Hair follicle dermal papilla cell (primary cell): ENCODE measurements at places on chromosomes 3 and 15. TPM values are rescaled to one million over a fixed set of nuclear protein-coding genes. Genes with fewer than 3 reads are reported as not detected.

The ADAMTS9 gene
- 5.8 and 10.2 TPM in 2 replicates for total RNA-seq

The NGLY1 gene
- total RNA-seq: 23.3 and 25.6 TPM in 2 replicates

The FANCD2OS gene
- not detected in 2 replicates for total RNA-seq

The GP5 gene
- not detected in 2 replicates for total RNA-seq

The ZNF80 gene
- total RNA-seq: not detected in 2 replicates

The MEIS2 gene
- 52.3 and 80.2 TPM in 2 replicates for total RNA-seq

The SENP8 gene
- 2.3 and 2.4 TPM in 2 replicates for total RNA-seq

The CISH gene
- total RNA-seq: 1.3 and 2.3 TPM in 2 replicates

The PLD1 gene
- 32.8 and 40.7 TPM in 2 replicates for total RNA-seq

The CLDN11 gene
- total RNA-seq: 290 and 368 TPM in 2 replicates

The ADAMTSL3 gene
- total RNA-seq: not detected in 2 replicates

The ABHD17C gene
- 8.9 and 14.5 TPM in 2 replicates for total RNA-seq

The CHRNA5 gene
- total RNA-seq: 0.36 and 1.3 TPM in 2 replicates

The HCLS1 gene
- 1.3 and 2.6 TPM in 2 replicates for total RNA-seq

The ADPGK gene
- total RNA-seq: 56.5 and 71.9 TPM in 2 replicates

The TLR9 gene
- total RNA-seq: under 0.01 TPM in 1 of 2 replicates, not detected in the other

The CLRN1 gene
- total RNA-seq: 0.32 TPM in 1 of 2 replicates, not detected in the other

The TGM5 gene
- total RNA-seq: not detected in 2 replicates

The MAN2A2 gene
- 12.5 and 23.0 TPM in 2 replicates for total RNA-seq

The SNAPC5 gene
- total RNA-seq: 8.4 and 16.2 TPM in 2 replicates

The LDHAL6B gene
- not detected in 2 replicates for total RNA-seq

The ACAA1 gene
- total RNA-seq: 19.4 and 22.9 TPM in 2 replicates

The C3orf85 gene
- not detected in 2 replicates for total RNA-seq

The TIGIT gene
- not detected in 2 replicates for total RNA-seq

The SPINT1 gene
- total RNA-seq: 0.12 and 0.49 TPM in 2 replicates

The HYKK gene
- total RNA-seq: 1.9 and 3.1 TPM in 2 replicates

The HCN4 gene
- not detected in 2 replicates for total RNA-seq

The GOLGA8S gene
- total RNA-seq: not detected in 2 replicates

The TM4SF4 gene
- total RNA-seq: 0.36 and 0.65 TPM in 2 replicates

The ISL2 gene
- total RNA-seq: 0.12 TPM in 1 of 2 replicates, not detected in the other

The ARID3B gene
- 2.3 and 3.6 TPM in 2 replicates for total RNA-seq

The MSL2 gene
- total RNA-seq: 20.4 and 21.7 TPM in 2 replicates

The CPLX3 gene
- total RNA-seq: not detected in 2 replicates

The OR5H15 gene
- not detected in 2 replicates for total RNA-seq

The DAZL gene
- under 0.01 and 0.16 TPM in 2 replicates for total RNA-seq

The GOLGA6L10 gene
- 0.36 and 0.65 TPM in 2 replicates for total RNA-seq

The RAD51 gene
- 1.1 and 1.8 TPM in 2 replicates for total RNA-seq

The ACKR4 gene
- total RNA-seq: 86.3 and 170 TPM in 2 replicates

The CACNA2D3 gene
- total RNA-seq: 2.4 and 4.2 TPM in 2 replicates

The LRRC2 gene
- 6.0 and 6.9 TPM in 2 replicates for total RNA-seq

The CHAC1 gene
- 12.0 and 12.3 TPM in 2 replicates for total RNA-seq

The TRANK1 gene
- 33.8 and 47.5 TPM in 2 replicates for total RNA-seq

The CHRD gene
- 0.36 and 0.65 TPM in 2 replicates for total RNA-seq

The IL5RA gene
- not detected in 2 replicates for total RNA-seq

The SLCO2A1 gene
- total RNA-seq: 0.73 and 2.4 TPM in 2 replicates

The BCL2A1 gene
- not detected in 2 replicates for total RNA-seq

The CDHR4 gene
- total RNA-seq: not detected in 2 replicates

The GPR62 gene
- total RNA-seq: not detected in 2 replicates

The INKA1 gene
- 11.7 and 14.1 TPM in 2 replicates for total RNA-seq

The KLHL40 gene
- total RNA-seq: not detected in 2 replicates

The RLBP1 gene
- total RNA-seq: not detected in 2 replicates

The ATP8B4 gene
- total RNA-seq: 16.6 and 25.0 TPM in 2 replicates

The PAK6 gene
- 0.12 and 0.32 TPM in 2 replicates for total RNA-seq

The EOGT gene
- 99.6 and 104 TPM in 2 replicates for total RNA-seq

The CLN6 gene
- 16.9 and 20.1 TPM in 2 replicates for total RNA-seq

The MIX23 gene
- 10.9 and 22.8 TPM in 2 replicates for total RNA-seq

The OR5H6 gene
- total RNA-seq: not detected in 2 replicates

The FBXW12 gene
- total RNA-seq: 0.12 and 0.32 TPM in 2 replicates

The PSMD6 gene
- total RNA-seq: 53.5 and 67.5 TPM in 2 replicates
